ENCODE measurements at places on chromosomes 12 and 14. TPM values are rescaled to one million over a fixed set of nuclear protein-coding genes. Genes with fewer than 3 reads are reported as not detected.

GRCh38 chr14:101539880-101540279, 21.4 kb upstream of the DIO3 start:
- H3K4me3 ChIP-seq, result no peak overlapping the region
- no peak for DNase-seq
- no peaks in the 10 kb centered on the region for H3K4me1 ChIP-seq

GRCh38 chr12:103505371-103506236, 9.8 kb upstream of the C12orf42 start:
- no peak overlapping the region for H3K27ac ChIP-seq
- no peaks in the 10 kb centered on the region for H3K4me1 ChIP-seq
- peaks cover 19% of the 10 kb centered on the region for H3K27me3 ChIP-seq
- no peaks in the 10 kb centered on the region for H3K36me3 ChIP-seq
- H3K4me3 ChIP-seq, result no peak overlapping the region
- no peak for DNase-seq

The LRP1 gene
- 70.1 TPM for total RNA-seq

The HAL gene
- 1.3 TPM for total RNA-seq

DNA sequence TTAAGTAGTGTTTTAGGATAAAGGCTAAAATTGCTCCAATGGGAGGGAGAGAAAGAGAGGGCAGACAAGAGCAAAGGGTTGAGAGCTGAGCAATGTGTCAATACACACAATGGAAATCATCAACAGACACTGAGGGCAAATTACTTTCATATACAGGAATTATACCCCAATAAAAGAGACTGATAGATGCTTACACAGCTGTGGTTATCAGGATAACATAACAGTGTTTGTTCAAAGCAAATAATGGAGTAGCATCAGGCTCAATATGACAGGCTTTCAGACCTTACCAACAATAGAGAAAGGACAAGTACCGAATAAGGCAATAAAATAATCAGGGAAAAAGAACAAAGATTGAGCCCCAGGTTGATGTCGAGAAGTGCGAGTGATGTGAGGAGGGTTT, 53.4 kb upstream of the DIO2 start:
- H3K4me3 ChIP-seq, result no peak overlapping the region
- H3K36me3 ChIP-seq, result no peaks in the 10 kb centered on the region
- H3K4me1 ChIP-seq, result peaks cover 4% of the 10 kb centered on the region
- no peak for DNase-seq
- no peak overlapping the region for H3K27ac ChIP-seq
- H3K27me3 ChIP-seq, result no peaks in the 10 kb centered on the region

DNA sequence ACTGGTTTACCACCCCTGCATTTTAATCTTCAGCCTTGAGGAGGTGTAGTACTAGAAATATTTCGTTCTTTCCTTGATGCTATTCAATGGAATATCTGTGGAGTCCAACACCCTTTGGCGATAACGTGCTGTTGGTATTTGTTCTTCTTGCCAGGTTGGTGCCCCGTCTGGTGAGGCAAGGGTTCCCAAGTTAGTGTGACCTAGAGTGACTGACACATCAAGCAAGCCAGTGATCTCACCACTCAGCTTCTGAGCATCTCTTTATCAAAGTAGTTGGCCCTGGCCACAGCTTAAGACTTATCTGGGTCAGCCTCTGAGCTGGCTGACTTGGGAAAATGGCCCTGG, 60.2 kb downstream of the PLXNC1 start:
- H3K27me3 ChIP-seq, result no peaks in the 10 kb centered on the region
- no peak for DNase-seq
- H3K27ac ChIP-seq, result no peak overlapping the region
- no peaks in the 10 kb centered on the region for H3K36me3 ChIP-seq

GRCh38 chr12:3670083-3670620, 82.8 kb downstream of the CRACR2A start:
- H3K36me3 ChIP-seq, result no peaks in the 10 kb centered on the region
- no peak for DNase-seq
- H3K4me1 ChIP-seq, result no peaks in the 10 kb centered on the region
- H3K4me3 ChIP-seq, result no peak overlapping the region
- H3K27me3 ChIP-seq, result peaks cover 65% of the 10 kb centered on the region

DNA sequence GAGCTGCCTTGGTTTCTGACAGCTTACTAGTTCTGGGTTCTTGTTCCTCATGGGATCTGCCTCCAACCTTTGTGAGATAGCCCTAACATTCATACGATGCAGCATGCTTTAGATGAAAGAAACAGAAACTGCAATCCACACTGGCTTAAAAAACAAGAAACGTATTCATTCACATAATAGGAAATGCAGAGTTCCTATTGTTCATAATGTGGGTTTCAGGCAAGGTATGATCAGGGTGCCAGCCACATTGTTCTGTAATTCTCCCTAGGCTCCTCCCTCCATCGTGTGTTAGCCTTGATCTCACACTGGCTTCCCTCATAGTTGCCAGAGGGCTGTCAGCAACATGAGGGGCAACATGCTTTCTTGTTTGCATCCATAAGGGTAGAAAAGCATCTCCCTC, 2.7 kb upstream of the CCDC63 start:
- no peak overlapping the region for H3K4me3 ChIP-seq
- H3K36me3 ChIP-seq, result no peaks in the 10 kb centered on the region
- no peaks in the 10 kb centered on the region for H3K4me1 ChIP-seq
- peaks cover 34% of the 10 kb centered on the region for H3K27me3 ChIP-seq
- DNase-seq, result no peak
- H3K27ac ChIP-seq, result no peak overlapping the region

DNA sequence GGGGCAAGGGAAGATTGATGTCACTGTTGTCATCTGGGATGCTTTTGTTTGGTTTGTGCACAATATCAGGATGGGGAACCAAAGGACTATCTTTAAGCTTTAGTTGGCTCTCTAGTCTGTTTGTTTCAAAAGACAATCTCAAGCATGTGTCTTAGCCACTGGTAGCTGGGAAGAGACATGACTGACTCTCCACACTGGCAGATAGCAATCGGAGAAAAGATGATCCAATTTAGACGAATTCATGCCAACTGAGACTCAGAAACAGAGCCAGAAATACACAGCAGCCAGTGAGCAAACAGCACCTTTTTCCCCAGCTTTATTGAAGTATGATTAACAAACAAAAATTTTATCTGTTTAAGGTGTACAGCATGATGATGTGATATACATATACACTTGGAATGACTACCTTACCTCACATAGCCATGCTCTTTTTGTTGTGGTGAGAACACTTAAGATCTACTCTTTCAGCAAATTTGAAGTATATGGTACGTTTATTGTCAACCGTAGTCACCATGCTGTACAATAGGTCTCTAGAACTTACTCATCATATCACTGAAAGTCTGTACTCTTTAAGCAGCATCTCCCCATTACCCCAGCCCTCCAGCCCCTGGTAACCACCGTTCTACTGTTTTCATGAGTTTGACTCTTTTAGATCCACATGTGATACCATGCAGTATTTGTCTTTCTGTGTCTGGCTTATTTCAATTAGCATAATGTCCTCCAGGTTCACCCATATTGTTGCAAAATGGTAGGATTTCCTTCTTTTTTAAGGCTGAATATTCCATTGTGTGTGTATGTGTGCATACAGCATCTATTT, 50.6 kb downstream of the DUSP16 start:
- DNase-seq, result no peak
- H3K27ac ChIP-seq, result no peak overlapping the region
- H3K27me3 ChIP-seq, result no peaks in the 10 kb centered on the region
- H3K36me3 ChIP-seq, result no peaks in the 10 kb centered on the region
- no peak overlapping the region for H3K4me3 ChIP-seq
- no peaks in the 10 kb centered on the region for H3K4me1 ChIP-seq

DNA sequence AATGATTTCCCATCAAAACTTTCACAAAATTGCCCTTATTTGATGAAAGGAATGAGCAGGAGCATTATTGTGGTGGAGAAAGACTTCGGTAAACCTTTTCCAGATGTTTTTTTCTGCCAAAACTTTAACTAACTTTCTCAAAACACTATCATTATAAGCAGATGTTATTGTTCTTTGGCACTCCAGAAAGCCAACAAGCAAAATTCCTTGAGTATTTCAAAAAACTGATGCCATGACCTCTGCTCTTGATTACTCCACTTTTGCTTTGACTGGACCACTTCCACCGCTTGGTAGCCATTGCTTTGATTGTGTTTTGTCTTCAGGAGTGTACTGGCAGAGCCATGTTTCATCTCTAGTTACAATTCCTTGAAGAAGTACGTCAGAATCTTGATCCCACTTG, 29.7 kb upstream of the RAB21 start:
- H3K27me3 ChIP-seq, result no peaks in the 10 kb centered on the region

The PROX2 gene
- total RNA-seq, result not detected

The FGF6 gene
- total RNA-seq, result not detected

DNA sequence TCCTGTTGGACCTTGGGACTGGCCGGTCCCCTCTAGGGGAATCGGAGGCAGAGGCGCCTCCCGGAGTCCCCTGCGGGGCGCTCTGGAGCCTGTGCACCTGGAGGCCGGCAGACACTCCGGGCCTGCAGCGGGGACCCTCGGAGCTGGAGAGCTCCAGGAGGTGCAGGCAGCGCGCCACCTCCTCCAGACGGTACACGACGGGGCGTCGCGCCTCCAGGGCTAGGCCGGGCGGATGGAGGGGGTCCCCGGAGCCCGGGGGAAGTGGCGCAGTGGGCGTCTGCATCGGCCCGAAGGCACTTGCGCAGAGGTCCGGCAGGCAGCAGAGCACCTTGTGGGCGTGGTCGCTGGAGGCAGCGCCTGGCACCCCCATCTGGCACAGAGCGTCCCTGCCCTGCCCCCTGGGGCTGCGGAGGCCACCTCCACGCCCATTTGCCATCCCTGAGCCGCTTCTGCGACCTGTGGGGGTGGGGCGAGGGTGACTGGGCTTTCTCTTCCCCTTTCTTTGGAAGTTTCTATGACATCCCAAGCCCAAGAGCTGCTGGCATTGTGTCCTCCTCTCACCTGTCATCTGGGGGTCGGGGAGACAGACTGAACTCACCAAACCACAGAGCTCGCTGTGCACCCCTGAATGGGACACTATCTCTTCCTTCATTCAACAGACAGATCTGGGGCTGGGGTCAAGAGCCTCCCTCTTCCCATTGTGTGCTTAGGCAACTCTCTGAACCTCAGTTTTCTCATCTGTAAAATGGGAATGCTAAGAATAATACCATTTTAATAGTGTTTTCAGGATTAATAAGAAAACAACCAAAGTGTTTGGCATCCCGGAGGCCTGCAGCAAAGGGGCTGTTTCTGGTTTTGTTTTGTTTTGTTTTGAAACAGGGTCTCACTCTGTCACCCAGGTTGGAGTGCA, 37.5 kb upstream of the CORO1C start:
- H3K4me1 ChIP-seq, result no peaks in the 10 kb centered on the region
- H3K4me3 ChIP-seq, result no peak overlapping the region
- H3K36me3 ChIP-seq, result no peaks in the 10 kb centered on the region
- no peak overlapping the region for H3K27ac ChIP-seq

DNA sequence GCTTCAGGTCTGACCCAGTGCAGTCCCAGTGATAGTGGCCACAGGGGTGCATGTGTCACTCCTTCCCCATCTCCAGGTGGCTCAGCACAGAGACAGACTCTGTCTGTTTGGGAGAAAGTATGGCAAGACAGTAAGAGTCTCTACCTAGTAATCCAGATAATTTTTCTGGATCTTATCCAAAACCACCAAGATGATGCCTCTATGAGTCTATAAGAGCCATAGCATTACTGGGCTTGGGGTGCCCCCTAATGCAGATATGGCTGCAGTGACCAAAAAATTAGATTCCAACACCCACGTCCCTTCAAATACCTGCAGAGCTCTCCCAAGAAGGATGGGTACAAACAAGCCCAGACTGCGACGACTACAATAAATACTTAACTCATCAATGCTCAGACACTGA, 123.8 kb downstream of the GRIP1 start:
- no peak overlapping the region for H3K27ac ChIP-seq
- H3K4me3 ChIP-seq, result no peak overlapping the region
- DNase-seq, result no peak
- no peaks in the 10 kb centered on the region for H3K4me1 ChIP-seq
- H3K27me3 ChIP-seq, result no peaks in the 10 kb centered on the region

DNA sequence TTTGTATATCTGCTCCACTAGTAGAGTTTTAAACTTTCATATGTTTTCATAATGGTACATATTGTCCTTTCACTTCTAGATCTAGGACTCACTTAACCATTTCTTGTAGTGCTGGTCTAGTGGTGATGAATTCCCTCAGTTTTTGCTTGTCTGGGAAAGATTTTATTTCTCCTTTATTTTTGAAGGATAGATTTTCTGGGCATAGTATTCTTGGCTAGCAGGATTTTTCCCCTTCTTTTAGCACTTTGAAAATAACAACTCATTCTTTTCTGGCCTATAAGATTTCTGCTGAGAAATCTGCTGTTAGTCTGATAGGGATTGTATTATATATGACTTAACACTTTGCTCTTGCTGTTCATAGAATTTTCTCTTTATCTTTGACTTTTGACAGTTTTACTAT, 69.3 kb downstream of the CAND1 start:
- no peak overlapping the region for H3K27ac ChIP-seq
- H3K27me3 ChIP-seq, result no peaks in the 10 kb centered on the region
- H3K4me1 ChIP-seq, result no peaks in the 10 kb centered on the region
- H3K36me3 ChIP-seq, result no peaks in the 10 kb centered on the region

GRCh38 chr12:62800707-62801400, 134.1 kb downstream of the PPM1H start:
- H3K4me1 ChIP-seq, result peaks cover 13% of the 10 kb centered on the region
- DNase-seq, result no peak
- no peaks in the 10 kb centered on the region for H3K36me3 ChIP-seq

- H3K27ac ChIP-seq, result no peak overlapping the region
- peaks cover 9% of the 10 kb centered on the region for H3K27me3 ChIP-seq
- no peak overlapping the region for H3K4me3 ChIP-seq
Measured at GRCh38 chr12:110798461-110798860, 48.3 kb upstream of the CCDC63 start.

DNA sequence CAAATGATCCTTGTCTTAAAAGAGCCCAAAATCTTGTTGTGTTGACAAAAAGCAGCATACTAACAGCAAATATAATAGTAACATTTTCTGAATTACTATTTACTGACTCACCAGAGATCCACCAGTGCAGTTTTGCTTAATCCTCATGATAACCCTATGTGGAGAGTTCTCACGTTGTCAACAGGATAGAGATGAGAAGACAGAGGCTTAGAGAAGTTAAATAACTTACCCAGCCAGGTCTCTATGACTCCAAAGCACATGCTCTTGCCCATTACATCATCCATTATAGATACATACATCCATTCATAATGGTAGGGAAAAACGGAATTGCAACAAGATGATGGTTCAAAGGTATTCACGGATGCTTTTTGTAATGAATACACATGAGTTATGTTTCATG, 111.9 kb downstream of the PAX9 start:
- H3K36me3 ChIP-seq, result no peaks in the 10 kb centered on the region
- peaks cover 43% of the 10 kb centered on the region for H3K4me1 ChIP-seq
- H3K27ac ChIP-seq, result no peak overlapping the region
- H3K27me3 ChIP-seq, result no peaks in the 10 kb centered on the region

DNA sequence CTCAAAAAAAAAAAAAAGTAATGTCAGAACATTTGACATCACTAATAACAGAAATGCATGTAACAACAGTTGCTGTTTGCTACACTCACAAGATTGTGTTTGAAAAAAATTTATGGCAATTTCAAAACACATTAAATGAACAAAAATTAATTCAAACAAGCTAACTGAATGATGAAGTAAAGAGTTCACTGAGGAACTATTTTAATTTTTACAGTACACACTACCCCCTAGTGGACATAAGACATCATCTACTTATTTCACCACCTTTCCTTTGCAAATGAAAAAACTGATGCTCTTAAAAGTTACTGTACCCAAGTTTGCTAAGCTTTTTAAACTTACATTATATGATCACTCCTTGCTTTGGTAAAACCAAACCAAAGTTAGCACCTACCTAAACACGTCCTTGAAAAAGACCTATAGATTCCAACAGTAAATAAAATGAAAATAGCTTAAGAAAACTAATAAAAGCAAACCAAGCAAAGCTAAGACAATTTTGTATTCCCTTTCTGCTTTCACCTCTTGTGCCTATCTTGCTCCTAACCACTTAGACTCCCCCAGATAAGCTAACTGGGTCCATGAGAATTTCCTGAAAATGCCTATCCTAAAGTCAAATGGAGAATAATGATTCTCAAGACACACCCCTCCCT, 22.2 kb downstream of the UBE2N start:
- DNase-seq, result no peak
- no peaks in the 10 kb centered on the region for H3K36me3 ChIP-seq
- H3K4me1 ChIP-seq, result no peaks in the 10 kb centered on the region
- no peaks in the 10 kb centered on the region for H3K27me3 ChIP-seq
